ENCODE measurements at places on chromosomes 11 and 22.

DNA sequence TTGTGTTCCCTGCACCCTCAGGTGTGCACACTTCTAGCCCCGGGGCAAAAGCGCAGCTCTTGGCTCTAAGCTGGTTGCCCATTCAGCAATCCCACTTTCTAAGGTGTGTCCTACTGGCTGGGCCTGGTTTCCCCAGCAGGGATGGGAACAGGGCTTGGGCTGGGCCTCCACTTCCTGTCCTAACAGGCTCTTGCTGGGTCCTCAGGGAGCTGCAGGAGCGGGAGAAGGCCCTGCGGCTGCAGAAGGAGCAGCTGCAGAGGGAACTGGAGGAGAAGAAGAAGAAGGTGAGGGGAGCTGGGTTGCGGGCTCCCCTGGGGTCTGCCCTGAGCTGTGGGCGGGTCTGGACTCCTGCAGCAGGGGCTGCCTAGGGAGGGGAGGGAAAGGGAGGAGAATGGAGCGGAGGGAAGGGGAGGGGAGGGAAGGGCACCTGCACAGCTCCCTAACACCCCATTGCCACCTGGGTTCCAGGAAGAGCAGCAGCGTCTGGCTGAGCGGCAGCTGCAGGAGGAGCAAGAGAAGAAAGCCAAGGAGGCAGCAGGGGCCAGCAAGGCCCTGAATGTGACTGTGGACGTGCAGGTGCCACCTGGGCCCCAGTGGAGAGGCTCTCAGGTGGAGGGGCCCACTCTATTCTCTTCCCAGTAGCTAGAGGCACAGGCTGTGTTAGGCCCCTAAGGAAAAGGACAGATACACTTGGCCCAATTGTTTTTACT is 24.6 kb downstream of the INCENP start:
- no peak for DNase-seq

DNA sequence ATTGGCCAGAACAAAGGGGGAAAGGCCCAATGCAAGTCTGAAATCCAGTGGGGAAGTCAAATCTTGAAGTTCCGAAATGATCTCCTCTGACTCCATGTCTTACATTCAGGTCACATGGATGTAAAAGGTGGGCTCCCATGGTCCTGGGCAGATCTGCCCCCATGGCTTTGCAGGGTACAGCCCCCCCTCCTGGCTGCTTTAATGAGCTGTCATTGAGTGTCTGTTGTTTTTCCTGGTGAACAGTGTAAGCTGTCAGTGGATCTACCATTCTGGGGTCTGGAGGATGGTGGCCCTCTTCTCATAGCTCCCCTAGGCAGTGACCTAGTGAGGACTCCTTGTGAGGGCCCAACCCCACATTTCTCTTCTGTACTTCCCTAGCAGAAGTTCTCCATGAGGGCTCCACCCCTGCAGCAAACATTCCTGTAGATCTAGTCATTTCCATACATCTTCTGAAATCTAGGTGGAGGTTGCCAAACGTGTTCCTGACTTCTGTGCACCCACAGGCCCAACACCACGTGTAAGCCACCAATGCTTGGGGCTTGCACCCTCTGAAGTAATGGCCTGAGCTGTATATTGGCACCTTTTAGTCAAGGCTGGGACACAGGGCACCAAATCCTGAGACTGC is 9.3 kb downstream of the CARD18 start:
- no peak for DNase-seq

- DNase-seq = peak; percentile 65
These were observed 5.0 kb downstream of the SLC5A1 start for GRCh38 chr22:32048069-32048468.

- no peak for DNase-seq
These were observed 377.2 kb downstream of the BRD1 start for GRCh38 chr22:49450498-49450897.

GRCh38 chr11:86089659-86090058 is 20.8 kb upstream of the PICALM start:
- no peak for DNase-seq

- no peak for DNase-seq
These were observed 29.3 kb downstream of the CELF1 start for GRCh38 chr11:47523490-47524225.

Data from left ventricle myocardium superior (tissue), 1 donor.